ENCODE measurements at places on chromosomes 6 and 20.

DNA sequence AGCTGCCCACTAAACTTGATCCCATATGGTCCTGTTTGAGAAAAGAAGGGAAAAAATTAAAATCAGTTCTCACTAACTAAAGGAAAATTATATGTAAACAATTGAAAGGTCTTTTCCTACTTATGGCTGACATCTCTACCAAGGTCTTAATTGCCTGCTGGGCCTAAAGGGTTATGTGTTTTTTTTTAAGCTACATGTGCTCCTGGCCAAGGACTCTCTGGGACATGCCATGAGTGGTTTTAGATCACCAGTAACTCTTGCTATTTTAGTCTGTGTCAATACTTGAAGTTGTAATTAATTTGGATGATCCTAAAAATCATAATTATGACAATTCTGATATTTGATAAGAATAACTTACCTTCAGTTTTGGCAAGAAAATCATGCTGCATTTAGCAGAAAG lies 35.9 kb upstream of the EYA4 start:
- no peak for DNase-seq

GRCh38 chr6:137731960-137732616 lies 135.0 kb upstream of the TNFAIP3 start:
- no peak for DNase-seq

DNA sequence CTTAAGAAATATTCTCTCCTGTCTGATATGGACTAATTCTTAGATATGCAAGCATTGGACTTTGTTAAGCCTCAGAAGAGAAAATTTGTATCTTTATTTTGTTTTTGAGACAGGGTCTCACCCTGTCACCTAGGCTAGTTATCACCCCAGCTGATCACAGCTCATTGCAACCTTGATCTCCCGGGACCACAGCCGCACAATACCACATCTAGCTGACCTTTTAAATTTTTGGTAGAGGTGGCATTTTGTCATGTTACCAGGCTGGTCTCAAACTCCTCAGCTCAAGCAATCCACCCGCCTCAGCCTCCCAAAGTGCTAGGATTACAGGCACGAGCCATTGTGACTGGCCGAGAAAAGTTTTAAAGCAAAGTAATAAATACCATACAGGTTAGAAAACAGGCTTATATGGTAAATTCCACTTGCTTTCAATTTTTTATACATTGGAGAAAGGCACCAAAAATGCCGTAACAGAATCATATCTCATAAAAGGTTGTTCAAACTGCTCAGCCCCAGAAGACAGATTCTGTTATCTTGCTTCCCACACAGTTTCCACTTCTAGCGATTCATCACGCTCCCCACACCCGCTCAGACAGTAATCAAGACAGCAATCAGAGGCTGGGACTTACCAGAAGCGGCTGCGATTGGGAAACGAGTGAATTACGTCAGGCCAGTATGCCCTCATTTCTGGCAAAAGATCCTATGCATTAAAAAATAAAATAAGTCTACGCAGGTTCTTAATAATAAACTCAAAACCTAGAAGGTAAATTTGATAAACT lies 13.8 kb downstream of the RNASET2 start:
- DNase-seq, result peak; percentile 70

DNA sequence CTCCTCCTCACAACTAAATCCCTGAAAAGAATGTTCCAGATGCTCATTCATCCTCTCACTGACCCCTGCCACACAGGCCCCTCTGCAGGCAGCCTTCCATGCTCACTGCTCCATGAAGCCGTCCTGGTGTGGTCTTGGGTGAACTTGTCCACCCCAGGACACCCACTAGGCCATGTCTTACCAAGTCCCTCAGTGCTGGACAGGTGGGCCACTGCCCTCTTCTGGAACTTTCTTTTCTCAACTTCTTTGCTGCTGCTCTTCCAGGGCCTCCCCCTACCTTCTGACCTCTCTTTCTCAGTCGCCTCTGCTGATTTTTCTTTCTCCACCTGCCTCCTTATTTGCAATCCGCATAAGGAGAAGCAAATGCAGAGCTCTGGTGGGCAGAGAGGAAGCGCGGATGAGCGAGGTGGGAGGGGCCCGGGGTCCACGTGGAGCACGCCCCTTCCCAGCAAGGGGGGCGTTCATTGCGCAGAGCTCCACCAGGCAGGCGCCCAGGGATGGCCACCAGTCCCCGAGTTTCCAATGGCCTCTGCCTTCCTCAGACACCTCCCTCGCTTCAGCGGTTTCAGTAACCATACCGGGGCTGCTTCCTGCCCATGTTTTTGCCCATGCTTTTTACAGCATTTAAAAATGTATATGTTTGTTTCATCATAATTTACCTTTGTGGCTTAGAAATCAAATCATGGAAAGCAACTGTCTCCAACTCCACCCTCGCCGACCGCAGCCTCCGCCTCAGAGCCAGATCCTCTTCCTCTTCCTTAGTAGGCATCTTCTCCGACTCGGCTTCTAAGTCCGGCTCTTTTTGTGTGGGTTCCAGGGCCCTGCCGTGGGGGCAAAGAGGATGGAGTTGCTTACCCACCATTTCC lies 129.6 kb downstream of the ZDHHC14 start:
- no peak for DNase-seq

GRCh38 chr6:36627801-36628246 lies 33.7 kb downstream of the SRSF3 start:
- no peak for DNase-seq

DNA sequence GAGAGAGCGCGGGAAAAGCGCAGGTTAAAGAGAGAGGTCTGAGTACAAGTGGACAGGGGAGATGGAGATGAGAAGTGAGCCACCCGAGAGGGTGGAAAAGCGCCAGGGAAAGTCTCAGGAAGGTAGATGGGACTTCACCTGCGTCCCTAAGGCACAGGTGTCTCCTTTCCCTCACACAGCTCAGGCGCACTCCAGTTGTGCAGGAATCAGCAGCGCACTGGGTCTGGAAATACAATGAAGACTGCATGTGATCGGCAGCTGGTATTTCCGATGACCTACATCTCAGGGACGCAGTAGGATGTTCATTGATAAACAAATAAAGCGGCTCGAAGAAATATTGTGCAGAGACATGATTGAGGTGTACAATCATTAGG lies 432 bp upstream of the KHDRBS2 start:
- DNase-seq, result no peak

GRCh38 chr20:45768479-45768878 lies 23.2 kb downstream of the WFDC3 start:
- no peak for DNase-seq

DNA sequence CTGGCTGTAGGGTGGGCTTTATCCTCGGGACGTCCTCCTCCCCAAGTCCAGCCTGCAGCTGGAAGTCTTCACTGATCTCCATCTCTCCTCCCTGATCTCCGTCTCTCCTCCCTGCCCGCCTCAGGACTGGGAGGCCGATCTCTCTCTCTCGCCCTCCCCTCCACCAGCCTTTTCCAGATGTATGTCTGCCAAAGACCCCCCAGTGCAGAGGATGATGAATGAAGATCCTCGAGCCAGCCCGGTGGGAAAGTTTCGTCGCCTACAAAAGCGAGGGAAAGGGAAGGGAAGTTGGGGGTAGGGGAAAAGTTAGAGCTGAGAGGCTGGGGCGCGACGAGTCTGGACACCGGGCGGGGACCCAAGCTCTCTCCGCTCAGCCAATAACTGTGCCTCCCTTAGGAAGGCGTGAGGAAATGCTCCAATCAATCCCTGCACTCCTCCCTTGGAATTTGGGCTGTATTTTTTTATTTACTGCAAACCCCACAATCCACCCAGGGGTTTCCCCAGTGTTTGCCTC lies 595 bp upstream of the SRF start:
- no peak for DNase-seq

DNA sequence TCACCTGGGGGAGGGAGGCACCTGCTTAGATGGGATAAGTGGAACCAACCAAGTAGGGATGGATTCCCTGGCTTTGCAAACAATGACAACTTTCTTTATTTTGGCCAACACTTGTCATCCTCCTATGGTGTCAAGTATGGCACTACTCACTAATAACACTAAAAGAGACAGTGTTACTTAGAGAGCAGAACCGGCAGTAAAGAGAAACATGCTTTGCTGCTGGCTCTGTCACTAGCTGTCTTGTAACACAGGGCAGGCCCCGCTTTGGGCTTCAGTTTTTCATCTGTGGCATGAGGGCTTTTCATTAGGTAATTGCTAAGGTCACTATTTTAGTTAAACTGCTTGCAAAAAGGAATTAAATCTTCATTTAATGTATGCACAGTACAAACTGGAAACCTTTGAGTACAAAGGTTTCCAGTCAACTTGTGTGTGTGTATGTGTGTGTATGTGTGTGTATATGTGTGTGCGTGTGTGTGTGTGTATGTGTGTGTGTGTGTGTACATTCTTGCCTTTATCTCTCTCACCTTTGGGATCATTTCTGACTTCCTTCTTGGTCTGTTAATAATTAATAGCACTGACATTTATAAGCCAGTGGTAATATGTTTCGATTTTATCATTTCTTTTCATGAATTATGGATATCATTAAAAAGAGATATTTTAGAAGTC lies 64.7 kb downstream of the BTBD3 start:
- no peak for DNase-seq

DNA sequence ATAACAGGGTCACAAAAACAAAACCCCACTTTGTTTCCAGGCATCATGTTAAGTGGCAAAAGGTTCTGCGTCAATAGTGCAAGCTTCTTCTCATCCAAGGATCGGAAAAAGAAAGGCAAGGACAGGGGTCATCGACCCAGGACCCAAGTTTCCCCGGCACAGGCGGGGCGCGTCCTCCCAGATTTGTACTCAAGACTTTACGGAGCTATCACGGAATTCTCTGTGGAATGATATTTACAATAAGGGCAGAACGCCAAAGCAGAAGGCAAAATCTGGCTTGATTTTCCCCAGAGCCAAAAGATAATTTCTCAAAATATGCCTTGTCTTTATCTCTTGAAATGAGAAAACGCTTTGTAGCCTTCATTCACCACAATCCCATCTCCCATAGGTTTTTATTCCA lies 25.5 kb downstream of the PDE10A start:
- no peak for DNase-seq
